ENCODE measurements at places on chromosomes 5 and 9.
A peak's percentile ranks its signal among the peaks of the same experiment; 100 is the strongest.

DNA sequence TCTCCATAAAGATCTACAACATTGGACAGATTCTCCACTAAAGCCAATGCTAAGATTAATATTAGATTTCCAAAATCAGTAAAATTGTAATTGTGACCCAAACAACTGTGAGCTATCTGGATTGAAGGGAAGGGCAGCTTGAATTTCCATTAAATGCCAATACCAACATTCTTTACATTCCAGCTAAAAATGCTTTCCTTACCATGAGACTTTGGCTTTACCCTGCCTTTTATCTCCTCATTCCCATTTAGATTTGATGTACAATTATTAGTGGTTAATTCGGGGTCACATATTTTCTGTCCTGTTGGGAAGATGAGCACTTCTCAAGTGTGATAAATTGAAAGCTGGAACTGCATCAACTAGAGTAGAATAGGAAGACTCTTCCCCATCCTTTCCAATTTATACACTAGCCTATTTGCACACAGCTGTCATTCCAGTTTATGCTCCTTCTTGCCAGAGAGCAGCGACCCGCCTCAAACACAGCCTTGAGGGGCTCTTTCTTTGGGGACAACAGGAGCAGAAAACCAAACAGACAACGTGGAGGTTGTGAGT lies 33.1 kb upstream of the MYOT start:
- DNase-seq, result no peak

GRCh38 chr5:111259636-111260035 lies 35.5 kb downstream of the CAMK4 start:
- DNase-seq, result no peak

- DNase-seq, result no peak
These were observed 15.6 kb downstream of the MLLT3 start for GRCh38 chr9:20606652-20607051.

- DNase-seq, result no peak
These were observed 1578.3 kb downstream of the EFNA5 start for GRCh38 chr5:106092455-106092854.

DNA sequence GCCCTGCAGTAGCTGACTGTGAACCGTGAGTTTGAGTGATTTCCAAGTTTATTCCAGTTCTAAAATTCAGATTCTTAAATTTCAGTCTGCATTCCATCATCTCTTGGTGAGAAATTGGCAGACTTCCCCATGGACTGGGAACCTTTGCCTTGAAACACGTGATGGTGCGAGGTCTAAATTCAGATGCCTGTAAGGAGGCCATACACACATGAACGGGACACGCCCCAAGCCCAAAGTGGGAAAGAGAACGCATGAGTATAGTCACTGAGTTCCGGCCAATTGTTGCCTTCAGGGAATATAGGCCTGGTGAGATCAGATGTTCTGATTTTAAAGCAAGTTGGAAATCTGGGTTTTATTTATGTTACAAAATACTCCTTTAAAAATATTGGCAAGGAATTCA lies 1084.4 kb upstream of the WWC1 start:
- DNase-seq, result no peak

GRCh38 chr9:95115104-95115503 lies 202.4 kb downstream of the FANCC start:
- DNase-seq, result no peak

DNA sequence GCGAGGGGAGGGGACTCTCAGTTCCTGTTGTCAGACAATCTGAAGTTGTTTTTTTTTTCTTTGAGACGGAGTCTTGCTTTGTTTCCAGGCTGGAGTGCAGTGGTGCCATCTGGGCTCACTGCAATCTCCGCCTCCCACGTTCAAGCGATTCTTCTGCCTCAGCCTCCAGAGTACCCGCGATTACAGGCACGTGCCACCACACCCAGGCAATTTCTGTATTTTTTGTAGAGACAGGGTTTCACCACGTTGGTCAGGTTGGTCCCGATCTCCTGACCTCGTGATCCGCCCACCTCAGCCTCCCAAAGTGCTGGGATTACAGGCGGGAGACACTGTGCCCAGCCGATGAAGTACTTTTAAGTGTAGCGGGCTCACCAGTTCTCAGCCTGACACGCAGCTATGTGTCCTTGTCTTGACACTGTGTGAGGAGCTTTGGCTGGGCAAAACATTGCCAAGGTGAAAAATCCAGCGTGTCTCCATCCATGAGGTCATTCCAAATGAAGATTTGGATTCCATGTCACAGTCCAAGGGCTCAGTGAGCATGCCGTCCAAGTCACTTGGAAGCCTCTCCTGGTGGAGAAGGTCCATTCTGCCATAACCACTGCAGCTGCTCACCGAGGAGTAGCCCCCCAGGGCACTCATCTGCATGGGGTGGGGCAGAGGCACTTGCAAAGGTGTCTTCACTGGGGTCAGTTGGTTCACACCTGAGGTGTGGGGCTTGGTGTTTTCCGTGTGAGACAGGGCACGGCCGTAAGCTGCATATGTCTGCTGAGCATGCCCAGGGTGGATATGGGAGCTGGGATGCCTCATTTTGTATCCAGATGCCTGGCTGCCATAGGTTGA lies 32.0 kb downstream of the OR2V1 start:
- no peak for DNase-seq

DNA sequence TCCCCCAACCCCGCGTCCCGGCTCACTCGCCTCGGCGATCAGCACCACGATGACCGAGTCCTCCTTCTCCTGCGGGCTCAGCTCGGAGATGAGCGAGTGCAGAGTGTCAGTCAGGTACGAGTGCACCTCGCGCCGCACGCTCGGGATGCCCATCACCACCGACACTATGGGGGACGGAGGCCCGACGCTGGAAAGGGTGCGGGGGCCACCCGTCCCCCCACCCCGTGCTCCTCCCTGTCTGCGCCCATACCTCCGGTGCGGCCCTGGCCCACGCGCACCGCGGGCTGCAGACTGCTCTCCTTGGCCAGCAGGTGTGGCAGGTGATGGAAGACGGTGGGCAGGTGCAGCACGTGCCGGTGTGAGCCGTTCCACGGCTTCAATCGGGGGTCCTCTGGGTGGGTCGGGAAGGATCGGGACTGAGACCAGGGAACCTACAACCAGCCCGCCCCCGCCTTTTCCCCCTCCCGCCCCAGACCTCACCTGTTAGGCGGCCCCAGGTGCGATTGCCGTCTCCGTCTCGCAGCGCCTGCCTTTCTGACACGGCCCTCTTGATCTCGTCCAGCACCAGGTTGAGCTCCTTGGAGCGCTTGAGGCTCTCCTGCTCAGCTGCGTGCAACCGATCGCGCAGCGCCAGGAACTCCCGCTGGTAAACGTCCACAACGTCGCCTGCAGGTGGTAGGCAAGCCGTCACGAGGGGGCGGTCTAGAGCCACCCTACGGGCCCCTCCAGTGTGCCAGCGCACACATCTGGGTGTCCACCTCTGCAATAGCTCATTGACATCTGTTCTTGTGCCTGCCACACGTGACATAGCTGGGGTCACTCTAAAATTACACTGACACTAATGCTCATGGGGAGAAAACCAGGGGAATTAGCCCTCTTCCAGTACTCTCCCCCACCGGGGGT lies 5.1 kb downstream of the MGAT4B start:
- peak; percentile 77 for DNase-seq

DNA sequence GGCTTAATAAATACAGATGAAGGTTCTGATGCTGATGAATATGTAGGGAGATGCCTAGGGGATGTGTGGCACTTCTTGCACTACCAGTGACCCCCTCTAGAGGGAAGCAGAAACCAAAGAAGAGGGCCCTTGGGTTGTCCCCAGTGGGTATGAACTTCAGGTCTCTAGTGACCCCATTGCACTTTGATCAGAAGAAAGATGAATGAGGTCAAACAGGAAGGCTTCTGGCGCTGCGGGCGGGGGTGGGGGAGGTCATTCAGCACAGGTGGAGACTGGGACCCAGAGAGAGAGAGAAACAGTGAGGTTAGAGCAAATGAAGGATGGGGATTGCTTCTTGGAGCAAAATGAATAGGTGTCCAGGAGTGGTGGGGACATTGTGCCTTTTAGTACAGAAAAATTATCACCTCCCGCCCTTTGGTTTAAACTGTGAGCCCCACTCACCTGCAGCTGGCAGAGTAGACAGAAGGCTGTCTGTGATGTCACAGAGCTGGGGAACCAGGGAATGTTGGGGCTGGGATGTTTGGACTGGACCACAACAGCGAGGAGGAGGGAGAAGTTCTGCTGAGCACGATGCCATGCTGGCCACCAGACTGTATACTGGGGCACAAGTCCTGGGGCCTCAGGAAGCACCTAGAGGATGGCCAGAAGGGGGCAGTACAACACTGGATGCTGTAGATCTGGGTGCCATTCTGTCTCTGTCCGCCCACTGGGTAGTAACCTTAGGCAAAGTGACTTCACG lies at the start of gene TEX48:
TEX48 (minus strand) TSS at position 599 of the 739 bp plus-strand sequence. CDS start 10,469 bp downstream, outside the sequence.
- peak; percentile 90 for DNase-seq

DNA sequence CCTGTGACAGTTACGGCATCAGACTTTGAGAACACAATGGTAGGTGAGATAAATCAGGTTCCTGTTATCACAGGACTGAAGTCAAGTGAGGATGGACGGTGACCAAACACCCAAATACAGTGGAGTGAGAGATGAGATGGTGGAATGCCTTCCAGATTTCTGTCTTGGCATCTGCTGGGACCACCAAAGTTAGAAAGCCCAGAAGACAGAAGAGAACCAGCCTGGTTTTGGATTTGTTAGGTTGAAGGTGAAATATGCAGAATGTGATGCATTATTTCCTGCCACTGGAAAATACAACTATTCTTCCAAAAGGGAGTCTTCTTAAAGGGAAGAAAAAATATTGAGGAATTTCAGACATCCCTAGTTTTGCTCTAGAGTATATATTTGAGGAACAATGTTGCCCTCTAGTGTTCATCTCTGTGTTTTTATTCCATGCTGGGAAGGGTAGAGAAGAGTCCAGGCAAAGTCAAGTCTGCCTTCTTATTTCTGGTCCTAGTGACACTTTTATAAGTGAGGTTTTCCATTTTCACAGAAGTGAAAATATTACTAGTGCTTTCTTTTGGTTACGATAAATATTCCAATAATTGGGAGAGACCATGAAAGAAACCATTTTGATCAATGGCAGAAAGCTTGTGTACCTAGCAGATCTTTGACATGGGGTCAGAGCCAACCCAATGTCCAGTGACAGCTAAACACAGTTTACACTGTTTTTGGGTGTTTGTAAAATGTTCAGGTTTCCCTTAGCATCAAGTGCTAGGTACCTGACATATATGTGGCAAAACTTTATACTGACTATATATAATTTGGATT lies 142.3 kb upstream of the ANKH start:
- DNase-seq, result peak; percentile 69

- peak; percentile 97 for DNase-seq
These were observed 81.8 kb downstream of the ARRDC3 start for GRCh38 chr5:91301106-91301846.

- no peak for DNase-seq
These were observed 401.9 kb upstream of the IRX2 start for GRCh38 chr5:3153226-3153858.

Data from inflammatory macrophage (primary cell).